ENCODE measurements at places on chromosomes 7 and 10.

GRCh38 chr7:75789361-75789924, 17.4 kb upstream of the CCL26 start:
- no peak for DNase-seq

- DNase-seq, result no peak
Observed at GRCh38 chr7:1554333-1555045, 1.5 kb downstream of the TMEM184A start.

DNA sequence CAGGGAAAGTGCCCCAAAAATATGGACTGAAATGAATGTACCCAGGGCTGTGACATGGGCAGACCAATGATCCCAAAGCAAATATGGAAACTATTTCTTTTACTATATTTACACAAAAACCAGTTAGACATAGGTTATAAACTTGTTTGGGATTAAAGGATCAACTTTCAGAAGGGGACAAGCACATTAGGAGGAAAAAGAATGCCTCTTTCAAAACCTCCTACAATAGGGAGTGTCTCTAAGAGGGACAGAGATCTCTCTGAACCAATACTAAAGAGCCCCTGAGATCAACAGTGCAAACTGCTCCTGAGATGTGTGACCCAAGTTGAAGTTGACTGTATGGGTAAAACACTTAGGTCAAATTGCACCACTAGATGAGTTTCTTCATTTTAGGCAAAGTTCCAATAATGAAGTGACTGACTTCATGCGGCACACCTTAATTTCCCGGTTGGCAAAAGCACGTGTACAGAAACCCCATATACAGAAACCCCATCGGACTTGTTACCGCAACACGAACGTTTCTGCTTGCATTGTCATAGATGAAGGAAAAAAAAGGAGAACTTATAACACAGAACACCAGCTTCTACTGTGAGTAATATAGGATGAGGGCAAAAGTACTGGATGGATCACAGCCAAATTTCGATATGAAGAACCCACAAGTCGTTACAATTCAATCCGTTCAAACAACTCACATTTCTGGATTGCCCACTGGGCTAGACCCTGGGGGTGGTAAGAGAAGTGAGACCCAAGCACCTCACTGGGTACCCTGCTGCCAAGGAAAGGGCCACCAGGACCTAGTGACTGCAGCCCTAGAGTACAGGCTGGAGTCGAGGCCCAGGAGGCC, 4.3 kb downstream of the SVIL start:
- peak; percentile 54 for DNase-seq

- no peak for DNase-seq
Observed at GRCh38 chr7:43546231-43546630, 36.7 kb upstream of the STK17A start.

DNA sequence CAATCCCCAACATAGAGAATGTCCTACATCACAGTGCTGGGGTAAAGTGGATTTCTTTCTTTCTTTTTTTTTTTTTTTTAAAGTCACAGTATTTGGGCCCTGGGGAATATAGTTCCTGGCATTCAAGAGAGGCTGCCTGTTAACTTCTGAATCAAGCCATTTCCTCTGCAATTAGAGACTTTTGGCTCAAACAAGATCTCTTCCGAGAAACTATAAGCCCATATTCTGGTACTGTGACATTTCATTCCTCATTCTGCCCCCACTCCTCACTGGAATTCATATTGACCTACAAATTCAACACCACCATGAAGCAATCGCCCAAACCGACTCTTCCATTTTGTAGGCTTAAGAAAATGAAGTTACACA, 187.4 kb downstream of the PHTF2 start:
- DNase-seq, result no peak

GRCh38 chr10:118633786-118634185, 38.3 kb upstream of the PRLHR start:
- DNase-seq, result no peak

DNA sequence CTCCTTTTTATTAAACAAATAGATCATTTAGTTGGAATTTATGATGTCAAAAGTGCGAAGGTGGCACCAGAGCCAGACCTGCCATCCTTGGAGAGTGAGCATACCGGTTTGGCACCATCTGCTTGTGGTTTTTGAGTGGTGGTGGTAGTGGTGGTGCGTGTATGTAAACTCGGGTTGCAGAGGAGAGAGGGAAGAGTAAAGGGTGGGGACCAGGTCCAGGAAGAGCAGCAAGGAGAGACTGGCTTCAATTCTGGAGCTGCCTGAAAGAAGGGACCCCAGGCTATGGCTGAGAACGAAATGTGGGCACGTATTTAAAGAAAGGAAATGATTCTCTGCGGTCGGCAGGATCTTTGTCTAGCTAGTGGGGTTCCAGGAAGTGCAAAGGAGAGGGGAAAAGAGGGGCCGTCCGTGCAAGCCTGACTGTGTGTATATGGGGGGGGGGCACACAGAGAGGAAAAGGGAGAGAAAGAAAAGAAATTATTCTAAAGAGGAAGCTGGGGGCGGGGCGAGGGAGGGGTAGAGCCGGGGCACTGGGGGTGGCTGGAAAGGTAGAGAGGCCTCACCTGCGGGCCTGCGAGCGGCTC, 448 bp upstream of the GOLGA7B start:
- DNase-seq, result peak; percentile 6

- no peak for DNase-seq
Observed at GRCh38 chr10:66996996-66997395, 71.2 kb downstream of the LRRTM3 start.

DNA sequence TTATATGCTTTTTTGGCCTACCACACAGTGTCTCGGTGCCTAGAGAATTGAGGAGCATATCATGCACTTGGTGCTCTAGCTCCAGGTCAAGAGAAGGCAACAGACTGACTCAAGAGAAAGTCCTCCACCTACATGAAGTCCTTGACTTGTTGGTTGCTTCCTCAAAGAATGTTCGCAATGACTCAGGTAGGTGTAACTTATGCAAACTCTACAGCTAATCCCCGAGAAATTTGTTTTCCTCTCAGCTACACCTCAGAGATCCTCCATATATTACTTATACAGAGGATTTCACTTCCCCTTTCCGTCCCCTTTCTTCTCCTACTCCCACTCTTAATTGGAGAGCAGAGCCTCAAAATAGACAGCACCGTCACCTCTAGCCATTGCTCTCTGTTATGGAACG, 1013.1 kb downstream of the KCNMA1 start:
- DNase-seq, result no peak

- DNase-seq, result no peak
Observed at GRCh38 chr10:122362621-122363020, 11.9 kb upstream of the PLEKHA1 start.

- no peak for DNase-seq
Observed at GRCh38 chr10:106929291-106929895, 235.1 kb downstream of the SORCS1 start.

DNA sequence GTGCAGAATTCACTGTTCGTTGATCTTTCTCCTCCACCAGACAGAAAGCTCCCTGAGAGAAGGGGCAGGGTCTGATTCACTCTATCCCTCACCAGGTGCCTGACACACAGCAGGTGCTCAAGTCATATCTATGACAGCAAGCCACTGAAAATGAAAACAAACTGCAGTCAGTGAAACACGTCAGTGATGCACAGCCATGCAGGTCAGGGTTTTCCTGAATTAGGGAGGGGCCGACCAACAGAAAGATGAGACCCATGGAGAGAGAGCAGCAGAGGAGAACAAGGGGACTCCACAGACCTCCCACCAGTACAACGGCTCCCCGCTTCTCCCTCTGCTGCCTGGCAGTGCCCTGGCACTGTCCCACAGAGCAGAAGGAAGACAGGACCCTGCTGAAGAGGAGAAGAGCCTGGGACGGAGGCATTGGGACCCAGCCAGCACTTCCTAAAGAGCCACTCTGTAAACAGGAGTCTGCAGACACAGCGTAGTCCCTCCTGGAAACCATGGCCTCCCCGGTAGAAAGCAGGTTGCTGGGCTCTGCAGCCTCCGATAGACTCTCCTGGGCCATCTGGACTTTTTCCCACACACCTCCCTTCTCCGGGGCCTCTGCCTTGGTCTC, 50.3 kb downstream of the FAM53B start:
- DNase-seq, result no peak

DNA sequence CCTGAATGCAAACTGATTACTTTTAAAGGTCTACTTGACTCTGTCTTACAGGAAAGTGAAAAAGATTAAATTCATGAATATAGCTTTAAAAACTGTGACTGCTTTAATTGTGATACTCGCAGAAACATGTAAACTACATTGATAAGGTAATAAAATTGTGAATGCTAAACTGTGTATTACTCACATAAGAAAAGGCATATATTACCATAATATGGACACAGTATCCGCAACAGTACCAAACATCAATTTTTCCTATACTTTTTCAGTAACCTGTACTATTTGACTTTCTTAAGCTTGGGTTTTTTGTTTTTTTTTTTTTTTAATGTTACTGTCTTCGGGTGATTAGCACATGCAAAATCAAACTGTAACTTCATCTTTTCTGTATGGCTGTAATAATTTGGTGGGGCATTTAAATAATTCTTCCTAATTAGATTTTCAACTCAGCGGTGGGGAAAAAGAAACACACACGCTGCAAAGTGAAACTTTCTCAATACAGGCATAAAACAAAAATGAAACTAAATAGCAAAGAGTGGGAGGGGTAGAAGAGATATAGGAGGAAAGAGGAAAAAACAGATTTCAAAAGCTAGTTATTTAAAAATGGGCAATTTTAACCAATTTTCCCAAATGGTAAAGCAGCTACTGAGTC, 23.2 kb downstream of the NT5C3A start:
- DNase-seq, result no peak

DNA sequence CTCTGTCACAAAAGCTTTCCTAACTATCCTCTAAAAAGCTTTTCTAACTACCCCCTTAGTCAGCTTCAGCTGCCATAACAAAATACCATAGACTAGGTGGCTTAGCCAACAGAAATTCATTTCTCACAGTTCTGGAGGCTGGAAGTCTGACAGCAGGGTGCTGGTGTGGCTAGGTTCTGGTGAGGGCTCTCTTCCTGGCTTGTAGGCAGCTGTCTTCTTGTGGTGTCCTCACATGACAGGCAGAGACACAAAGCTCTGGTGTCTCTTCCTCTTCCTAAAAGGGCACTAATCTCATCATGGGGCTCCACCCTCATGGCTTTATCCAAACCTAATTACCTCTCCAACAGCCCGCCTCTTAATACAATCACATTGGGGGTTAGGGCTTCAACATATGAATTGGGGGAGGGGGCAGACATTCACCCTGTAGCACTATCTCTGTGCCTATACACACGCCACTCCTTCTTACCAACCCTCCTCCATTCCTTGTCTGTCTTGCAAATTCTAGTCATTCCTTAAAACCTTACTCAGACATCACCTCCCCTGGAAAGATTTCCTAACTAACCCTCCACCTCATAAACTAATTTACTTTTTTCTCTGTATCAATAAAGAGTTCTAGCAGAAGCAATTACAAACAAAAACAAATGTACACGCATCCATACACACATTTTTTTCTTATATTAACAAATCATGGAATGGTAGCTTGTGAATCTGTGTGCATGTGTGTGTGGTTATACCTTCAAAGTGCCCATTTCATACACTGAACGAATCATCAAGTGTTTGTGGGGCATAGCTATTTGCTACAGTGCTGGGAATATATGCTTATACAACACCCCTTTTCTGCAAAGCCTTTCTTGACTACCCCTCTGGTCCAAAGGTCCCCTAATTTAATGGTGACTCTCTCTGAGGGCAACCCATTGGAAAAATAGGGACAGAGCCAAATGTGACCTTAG, 26.4 kb downstream of the RHOBTB1 start:
- no peak for DNase-seq

DNA sequence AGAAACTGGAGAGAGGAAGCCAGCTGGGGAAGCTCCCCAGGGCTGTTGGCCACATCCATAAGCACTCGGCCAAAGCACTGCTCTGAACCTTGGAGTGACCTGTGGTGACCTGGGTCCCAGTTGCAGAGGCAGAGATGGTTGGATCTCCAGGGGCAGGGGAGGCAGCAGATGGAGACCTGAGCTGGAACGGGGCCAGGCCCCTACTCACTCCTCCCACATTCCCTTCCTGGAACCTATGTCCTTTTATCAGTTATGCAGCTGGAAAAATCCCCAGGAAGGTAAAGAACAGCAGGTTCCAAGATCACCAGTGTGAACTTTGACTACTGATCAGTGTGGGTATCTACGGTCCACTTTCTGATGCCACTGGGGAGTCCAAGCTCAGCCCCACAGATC, 9.6 kb upstream of the PNLIPRP2 start:
- no peak for DNase-seq

DNA sequence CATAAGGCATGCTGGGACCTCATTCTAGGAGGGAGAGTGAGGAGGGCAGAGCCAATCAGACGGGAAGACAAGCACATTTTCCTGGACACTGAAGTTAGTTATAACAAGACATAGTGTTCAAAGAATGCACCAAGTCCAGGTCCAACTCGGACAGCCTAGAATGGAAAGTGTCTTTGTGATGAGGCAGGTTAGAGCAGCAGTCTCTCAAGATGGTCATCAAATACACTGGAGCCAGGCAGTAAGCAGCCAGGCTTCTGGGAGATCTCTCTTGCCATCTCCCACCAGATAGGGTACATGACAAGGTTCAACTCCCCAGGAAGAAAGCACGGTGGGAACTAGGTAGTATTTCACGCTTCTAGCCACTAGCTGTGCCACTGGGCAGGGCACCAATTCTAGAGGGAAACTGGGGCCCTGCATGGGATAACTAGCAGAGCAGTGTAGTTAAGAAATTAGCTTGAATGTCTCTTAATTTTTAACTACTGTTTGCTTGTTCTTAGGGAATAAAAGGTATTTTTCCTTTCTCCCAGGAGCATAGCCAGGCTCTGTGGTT, 7.6 kb upstream of the GPAM start:
- DNase-seq, result no peak

GRCh38 chr10:52768001-52768532, 4.5 kb downstream of the MBL2 start:
- no peak for DNase-seq

- DNase-seq, result no peak
Observed at GRCh38 chr10:80173466-80173865, 31.9 kb downstream of the ANXA11 start.

DNA sequence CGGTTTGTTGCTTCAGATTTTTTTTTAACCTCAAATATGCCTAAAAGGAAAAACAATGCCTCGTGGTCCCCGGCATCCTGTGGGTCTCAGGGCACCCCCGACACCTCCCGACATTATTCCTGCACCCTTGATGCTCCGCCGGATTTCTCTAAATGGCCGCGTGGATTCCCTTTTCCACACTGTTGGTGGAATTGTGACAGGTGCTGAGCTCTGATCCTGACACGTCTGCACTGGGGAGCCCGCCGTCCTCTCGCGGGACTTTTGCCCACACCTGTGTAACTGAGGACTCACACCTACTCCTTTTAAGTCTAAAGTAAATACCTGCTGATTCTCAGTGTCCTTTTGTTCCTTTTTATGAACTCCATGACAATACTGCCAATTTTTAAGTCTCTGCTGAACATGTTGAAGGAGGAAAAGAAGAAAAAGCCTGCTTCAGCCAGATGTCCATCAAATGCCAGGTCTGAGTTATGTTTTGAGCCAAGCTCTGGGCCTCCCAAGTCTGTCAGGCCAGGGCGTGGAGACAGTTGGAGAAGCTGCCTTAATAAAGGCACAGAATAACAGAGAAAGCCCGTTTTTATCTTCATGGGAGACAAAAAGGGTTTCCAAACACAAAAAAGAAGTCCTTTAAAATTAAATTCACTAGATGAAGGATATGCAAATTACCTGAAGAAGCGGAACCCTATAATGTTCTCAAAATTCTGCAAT, 568.2 kb downstream of the DNAJB6 start:
- no peak for DNase-seq

Measured in LoVo (cell line).